ENCODE measurements at places on chromosomes 16 and 17.

DNA sequence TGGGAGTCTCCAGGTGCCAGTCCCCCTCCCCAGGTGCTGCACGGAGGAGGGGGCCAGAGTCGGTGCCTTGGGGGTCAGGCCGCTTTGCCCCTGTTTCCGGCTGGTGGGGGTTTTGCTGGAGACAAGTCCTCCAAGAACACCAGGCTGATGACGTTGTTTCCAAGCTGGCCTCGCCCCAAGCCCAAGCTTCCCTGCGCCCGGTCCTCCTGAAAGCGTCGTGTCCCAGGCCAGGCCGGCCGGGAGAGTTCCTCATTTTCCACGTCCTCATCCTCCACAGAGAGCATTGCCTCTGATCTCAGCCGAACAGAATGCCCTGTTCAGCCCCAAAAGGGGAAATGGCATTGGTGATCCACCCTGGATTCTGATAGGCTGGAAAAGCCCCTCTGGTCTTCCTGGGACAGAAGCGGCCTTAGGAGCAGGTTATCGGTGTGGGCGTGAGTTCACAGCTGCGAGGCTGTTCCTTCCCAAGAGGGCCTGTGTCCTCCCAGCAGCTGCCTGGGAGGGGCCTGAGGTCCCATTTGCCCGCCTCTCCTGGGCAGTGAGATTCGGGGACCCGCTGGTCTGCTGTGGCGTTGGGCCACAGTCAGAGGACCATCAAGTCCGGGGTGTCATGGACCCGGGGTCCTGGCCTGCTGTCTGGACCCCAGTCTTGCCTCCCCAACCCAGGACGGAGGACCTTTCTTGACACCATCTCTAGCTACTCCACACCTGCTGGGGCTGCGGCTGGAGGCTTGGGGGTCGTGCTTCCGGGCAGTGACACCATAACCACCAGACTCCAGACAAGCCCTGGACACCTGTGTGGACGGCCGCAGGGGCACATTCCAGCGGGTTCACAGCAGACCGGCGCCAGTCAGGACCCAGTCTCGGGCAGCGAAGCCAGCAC, 7.1 kb downstream of the SOX8 start:
- DNase-seq: no peak

GRCh38 chr16:69270395-69270794, 40.8 kb upstream of the VPS4A start:
- DNase-seq: no peak

GRCh38 chr16:351804-352520, 561 bp downstream of the AXIN1 start:
- DNase-seq: peak; percentile 28

- no peak for DNase-seq
Measured at GRCh38 chr17:9095390-9095789, 74.1 kb downstream of the NTN1 start.

- no peak for DNase-seq
Measured at GRCh38 chr17:17079761-17080160, 37.5 kb downstream of the MPRIP start.

- no peak for DNase-seq
Measured at GRCh38 chr16:56877486-56878182, 12.6 kb downstream of the SLC12A3 start.

GRCh38 chr17:74159226-74159840, 44.1 kb upstream of the RPL38 start:
- no peak for DNase-seq

Measured in activated T-helper 1 cell treated with anti-CD3 and anti-CD28 coated beads, Interleukin-2, amount 50 U/mL, for 16 hours (primary cell).